Renal cortical epithelial cell (primary cell): ENCODE measurements at places on chromosomes 5 and 9. TPM values are rescaled to one million over a fixed set of nuclear protein-coding genes. Genes with fewer than 3 reads are reported as not detected.

DMRTA1 gene
- total RNA-seq: 2.8 and 5.5 TPM in 2 replicates

DNA sequence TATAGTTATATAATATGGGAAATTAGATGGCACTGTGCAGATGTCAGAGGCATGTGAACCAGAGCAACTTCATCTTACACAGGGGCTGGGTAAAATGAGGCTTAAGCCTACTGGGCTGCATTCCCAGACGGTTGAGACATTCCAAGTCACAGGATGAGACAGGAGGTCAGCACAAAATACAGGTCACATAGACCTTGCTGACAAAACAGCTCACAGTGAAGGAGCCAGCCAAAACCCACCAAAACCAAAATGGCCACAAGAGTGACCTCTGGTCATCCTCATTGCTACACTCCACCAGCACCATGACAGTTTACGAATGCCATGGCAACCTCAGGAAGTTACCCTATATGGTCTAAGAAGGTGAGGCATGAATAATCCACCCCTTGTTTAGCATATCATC is 479.4 kb downstream of the TLR4 start:
- peak; percentile 81 for DNase-seq

DNA sequence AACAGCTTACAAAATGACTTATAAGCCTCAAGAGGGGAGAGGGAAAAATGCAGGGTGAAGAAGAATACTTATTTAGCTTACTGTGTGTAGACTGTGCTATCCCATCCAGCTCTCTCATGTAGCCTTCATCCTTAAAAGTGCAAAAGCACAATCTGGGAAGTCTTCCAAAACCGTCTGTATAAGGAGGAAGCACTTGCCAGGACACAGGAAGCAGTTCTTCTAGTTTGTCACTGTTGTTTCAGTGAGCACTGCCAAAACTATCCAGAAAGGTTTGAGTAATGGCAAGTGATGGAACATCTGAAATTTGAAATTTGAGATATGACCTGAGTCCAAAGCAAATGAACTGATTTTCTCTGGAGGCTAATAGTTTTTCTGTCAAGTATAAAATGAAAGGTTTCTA is 140.8 kb upstream of the ISL1 start:
- no peak for DNase-seq

GRCh38 chr9:113807173-113808061 is 68.7 kb upstream of the ZNF618 start:
- DNase-seq: peak; percentile 58

DNA sequence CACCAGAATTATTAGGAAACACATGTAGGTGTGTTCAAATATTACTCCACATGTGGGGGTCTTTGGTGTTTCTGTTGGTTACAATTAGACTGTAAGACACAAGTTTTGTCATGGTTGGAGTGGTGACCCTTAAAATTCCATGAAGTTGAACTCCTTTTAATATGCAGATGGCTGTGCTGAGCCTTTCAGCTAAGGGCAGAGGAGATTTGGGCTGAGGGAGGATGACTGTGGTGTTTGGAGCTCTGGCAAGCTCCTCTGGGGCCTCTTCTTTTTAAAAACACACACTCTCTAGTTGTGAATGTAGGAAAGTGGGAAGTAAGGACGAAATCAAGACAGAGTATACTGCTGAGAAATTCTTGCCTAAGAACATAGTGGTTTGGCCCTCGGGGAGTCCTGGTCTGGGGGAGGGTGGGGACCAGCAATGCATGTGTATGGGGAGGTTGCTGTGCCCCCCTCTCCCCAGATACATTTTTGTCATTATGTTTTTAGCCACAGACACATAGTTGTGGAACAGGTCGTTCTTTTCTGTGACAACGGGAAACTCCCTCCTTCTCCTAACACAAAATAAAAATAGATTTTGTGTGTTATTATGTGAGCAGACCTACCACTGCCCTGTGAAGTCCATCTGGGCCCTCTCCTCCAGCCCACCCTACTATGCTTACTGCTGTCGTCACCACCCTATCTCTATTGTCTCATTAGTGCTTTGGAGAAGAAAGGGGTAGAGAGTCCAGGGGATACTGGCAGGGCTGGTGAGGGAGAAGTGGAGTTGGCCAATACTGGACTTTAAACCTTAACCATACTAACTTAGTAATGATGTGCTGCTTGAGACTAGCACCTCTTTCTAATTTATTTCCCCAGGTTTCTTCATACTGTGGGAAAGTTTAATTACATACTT is 10.0 kb downstream of the SMARCA2 start:
- no peak for DNase-seq

- no peak for DNase-seq
These were observed 80.7 kb downstream of the C9orf152 start for GRCh38 chr9:110126986-110127864.

DNA sequence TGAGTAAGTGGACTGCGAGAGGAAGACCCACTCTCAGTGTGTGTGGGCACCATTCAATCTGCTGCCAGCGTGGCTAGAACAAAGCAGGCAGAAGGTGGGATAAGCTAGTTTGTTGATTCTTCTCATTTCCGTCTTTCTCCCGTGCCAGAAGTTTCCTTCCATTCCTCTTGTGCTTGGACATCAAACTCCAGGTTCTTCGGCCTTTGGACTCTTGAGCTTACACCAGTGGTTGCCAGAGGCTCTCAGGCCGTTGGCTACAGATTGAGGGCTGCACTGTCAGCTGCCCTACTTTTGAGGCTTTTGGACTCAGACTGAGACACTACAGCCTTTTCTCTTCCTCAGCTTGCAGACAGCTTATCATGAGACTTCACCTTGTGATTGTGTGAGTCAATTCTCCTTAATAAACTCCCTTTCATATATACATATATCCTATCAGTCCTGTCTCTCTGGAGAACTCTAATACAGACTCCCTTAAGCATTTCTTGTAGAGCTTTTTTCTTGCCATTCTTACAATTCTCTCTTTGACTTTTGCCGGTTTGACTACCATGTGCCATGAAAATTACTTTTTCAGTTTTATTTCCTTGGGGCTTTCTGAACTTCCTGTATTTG is 494.9 kb downstream of the PRR16 start:
- DNase-seq: no peak

DNA sequence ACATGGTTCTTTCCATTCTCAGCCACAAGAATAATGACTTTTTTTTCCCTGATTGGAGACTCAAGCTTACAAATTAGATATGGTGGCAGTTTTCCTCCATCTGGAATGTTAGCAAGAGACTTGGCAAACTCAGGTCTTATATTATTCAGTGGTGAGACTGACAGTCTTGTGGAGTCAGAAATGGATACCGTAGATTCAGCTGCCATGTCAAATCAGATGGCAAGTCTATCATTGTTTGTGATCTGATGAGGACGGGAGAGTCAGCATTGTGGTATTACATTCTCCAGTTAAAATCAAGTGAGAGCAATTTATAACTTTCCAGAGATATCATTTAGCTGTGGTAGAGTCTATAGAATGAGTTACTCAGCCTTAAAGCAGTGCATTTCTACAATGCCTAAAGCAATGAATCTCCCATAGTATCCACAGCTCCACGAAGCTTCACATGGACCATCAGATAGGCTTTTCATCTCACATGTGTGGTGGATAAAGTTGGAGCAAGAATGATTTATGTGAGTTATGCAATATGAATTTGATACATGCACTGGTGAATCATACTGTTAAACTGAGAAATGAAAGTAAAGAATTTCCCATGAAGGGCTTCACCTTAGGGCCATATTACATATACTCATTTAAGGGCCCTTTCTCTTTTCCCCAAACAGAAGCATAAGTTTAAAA is 430.6 kb downstream of the ZNF608 start:
- peak; percentile 9 for DNase-seq

- peak; percentile 27 for DNase-seq
These were observed 5.0 kb upstream of the NSD1 start for GRCh38 chr5:177128551-177128981.

DNA sequence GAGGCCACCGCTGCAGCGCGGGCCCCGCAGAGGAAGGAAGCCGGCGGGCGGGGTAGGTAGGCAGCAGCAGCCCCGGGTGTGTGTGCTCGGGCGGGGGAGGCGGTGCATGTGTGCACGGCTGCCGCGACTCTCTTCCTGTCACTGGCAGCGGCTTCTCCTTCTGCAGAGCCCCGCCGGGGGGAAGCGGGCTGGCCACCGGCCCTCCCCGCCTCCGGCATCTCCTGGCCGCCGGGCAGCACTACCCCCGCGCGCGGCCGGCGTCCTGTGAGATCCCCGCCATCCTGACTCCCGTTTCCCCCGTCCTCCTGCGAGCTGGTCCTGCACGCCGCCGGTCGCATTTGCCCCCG is 315 bp downstream of the PIK3R1 start:
- no peak for DNase-seq

GRCh38 chr5:150168864-150169263 is 2.3 kb downstream of the CDX1 start:
- DNase-seq: no peak

- peak; percentile 36 for DNase-seq
These were observed 556 bp downstream of the PCDHGC3 start for GRCh38 chr5:141476132-141476911.

- DNase-seq: no peak
These were observed 897 bp downstream of the AHRR start for GRCh38 chr5:322281-322941.

DNA sequence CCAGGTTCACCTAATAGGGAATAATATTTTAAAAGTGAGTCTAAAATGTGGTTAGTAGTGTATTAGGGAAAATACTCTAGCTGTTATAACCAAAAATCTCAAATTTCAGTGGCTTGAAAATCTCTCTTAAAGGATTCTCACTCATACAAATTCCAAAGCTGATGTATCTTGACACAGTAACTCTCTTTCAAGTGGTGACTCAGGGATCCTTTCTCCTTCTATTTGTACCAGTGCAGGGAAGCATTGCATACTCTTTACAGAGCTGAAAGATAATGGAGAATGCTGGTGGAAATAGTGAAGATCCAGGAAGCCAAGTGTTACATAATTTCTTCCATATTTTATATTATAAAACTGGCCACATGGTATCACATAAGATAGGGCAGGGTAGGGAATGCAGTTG is 560.2 kb upstream of the CDH9 start:
- peak; percentile 28 for DNase-seq

DNA sequence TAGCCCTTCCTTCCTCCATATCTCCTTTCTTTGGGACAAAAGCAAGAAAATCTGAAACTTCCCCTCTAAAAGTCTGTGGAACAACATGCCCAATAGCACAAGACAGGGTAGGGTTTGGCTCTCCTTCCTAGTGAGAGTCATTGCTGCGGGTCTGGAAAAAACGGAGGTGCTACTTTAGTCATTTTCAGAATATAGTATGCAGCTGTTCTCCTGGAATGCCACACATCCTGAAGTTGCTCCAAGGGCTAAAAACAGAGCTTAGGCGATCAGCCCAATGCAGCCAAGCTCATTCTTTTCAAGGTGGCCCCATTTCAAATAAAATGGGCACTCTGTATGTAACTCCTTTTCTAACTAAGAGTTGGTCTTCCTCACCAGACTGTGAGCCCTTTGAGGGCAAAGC is 39.5 kb upstream of the MYOT start:
- DNase-seq: no peak

SPATA31C2 gene
- total RNA-seq: 0.05 TPM in 1 of 2 replicates, not detected in the other

DNA sequence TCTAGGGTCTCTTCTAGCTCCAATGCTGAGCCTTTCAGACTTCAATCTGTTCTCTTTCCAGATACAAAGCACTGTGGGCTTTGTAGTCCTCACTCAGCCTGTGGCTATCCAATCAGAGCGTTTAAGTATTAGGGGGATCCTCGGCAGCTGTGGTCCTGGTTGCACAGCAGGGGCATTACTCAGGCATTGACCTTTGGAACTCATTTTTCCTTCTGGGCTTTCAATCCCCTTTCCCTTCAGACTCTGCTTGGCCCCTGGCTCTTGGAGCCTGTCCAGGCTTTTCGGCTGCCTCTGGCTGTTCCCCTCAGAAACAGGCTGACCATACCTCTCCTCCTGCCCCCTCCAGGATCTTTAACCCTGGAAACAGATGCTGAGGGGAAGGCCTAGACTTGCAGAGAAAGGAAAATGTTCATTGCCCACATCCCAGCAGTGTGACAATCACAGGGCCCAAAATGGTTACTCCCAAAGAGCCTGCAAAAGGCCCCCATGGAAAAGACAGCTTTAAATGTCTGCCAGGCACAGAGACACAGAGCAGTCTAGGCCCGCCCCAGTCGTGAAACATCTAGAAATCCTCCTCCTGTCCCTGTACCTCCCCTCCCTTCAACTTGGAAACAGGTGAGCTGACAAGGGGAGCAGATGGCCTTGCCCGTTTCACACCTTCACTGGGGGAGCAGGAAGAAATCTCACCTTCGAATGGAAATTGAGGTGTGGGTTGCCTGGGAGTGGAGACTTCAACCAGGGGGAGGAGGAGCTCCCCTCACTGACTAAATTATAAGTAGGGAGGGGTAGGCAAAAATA is 13.7 kb downstream of the C1QTNF2 start:
- DNase-seq: no peak

FANCG gene
- total RNA-seq: 6.7 and 13.0 TPM in 2 replicates

GRCh38 chr9:81650586-81651515 is 38.5 kb downstream of the TLE1 start:
- no peak for DNase-seq

- no peak for DNase-seq
These were observed 122.0 kb downstream of the GALNT10 start for GRCh38 chr5:154312576-154312975.

- DNase-seq: no peak
These were observed 7.1 kb upstream of the DMXL1 start for GRCh38 chr5:119063579-119064379.

CSF1R gene
- total RNA-seq: not detected in 2 replicates

GRCh38 chr5:126865299-126865698 is 88.4 kb downstream of the LMNB1 start:
- no peak for DNase-seq

- DNase-seq: no peak
These were observed 26.4 kb upstream of the SLC1A1 start for GRCh38 chr9:4463824-4464223.

GRCh38 chr9:122656378-122656777 is 1.0 kb downstream of the OR1B1 start:
- DNase-seq: no peak

DNA sequence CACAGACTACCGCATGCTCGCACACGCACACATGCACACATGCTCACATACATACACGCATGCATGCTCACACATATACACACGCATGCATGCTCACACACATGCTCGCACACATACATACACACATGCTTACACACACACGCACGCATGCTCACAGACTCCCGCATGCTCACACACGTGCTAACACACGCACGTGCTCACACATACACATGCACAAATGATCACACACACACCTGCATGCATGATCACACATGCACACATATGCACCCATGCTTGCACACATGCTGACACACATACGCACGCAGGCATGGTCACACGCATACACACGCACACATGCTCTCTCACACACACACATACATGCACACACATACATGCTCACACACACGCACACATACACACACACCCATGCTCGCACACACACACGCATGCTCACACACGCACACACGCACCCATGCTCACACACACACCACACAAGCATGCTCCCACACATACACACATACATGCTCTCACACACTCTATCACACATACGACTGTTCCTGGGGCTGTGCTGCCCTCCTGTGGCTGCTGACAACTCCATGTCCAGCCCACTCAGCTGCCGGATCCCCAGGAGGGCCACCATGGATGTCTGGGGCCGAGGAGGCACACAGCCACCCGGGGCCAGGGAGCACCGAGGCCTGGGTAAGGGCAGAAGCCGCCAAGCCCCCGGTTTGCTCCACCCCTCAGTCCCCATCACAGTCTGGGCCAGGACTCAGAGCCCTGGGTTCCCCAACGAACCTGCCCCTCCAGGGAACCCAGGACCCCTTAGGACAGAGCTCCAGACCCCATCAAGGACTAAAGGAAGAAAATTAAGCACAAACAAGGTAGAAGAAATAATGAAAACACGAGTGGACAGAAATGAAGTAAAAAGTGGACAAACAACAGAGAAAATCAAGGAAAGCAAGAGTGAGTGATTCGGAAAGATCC is 31.4 kb upstream of the EGFL7 start:
- DNase-seq: peak; percentile 49
